ENCODE measurements at places on chromosomes 12 and 14. TPM values are rescaled to one million over a fixed set of nuclear protein-coding genes. Genes with fewer than 3 reads are reported as not detected.

The NABP2 gene
- total RNA-seq = 33.0 TPM

The PTPRR gene
- 0.38 TPM for total RNA-seq

The TAS2R42 gene
- total RNA-seq = not detected

The B4GALNT1 gene
- not detected for total RNA-seq

The SLC6A13 gene
- total RNA-seq = not detected

The ZFHX2 gene
- total RNA-seq = 0.65 TPM

The SERPINA10 gene
- total RNA-seq = not detected

The TMEM52B gene
- not detected for total RNA-seq

The GPR137C gene
- 0.48 TPM for total RNA-seq

The MARS1 gene
- 114 TPM for total RNA-seq

The ISCA2 gene
- 12.6 TPM for total RNA-seq

The PRB2 gene
- total RNA-seq = not detected

The OVCH1 gene
- not detected for total RNA-seq

The CFAP54 gene
- 15.0 TPM for total RNA-seq

The KRT6C gene
- total RNA-seq = not detected

The PLEKHD1 gene
- not detected for total RNA-seq

The RTN1 gene
- 0.10 TPM for total RNA-seq

The TRHDE gene
- under 0.01 TPM for total RNA-seq

The RNASE7 gene
- not detected for total RNA-seq

The CD63 gene
- total RNA-seq = 998 TPM

The RALGAPA1 gene
- total RNA-seq = 31.7 TPM

The ZFYVE1 gene
- total RNA-seq = 29.7 TPM

The BDKRB2 gene
- total RNA-seq = 0.38 TPM

The PRPH gene
- total RNA-seq = not detected

The INHBE gene
- total RNA-seq = not detected

The FOXG1 gene
- not detected for total RNA-seq

The KCNH5 gene
- not detected for total RNA-seq

The CISTR gene
- total RNA-seq = not detected

The SRRM4 gene
- not detected for total RNA-seq

The CLEC14A gene
- total RNA-seq = 418 TPM

The GPRC5A gene
- 5.0 TPM for total RNA-seq

The CSRP2 gene
- total RNA-seq = 6.5 TPM

The TCL1B gene
- not detected for total RNA-seq

The ATF7 gene
- total RNA-seq = 18.6 TPM

The NINJ2 gene
- 1.6 TPM for total RNA-seq

The MFAP5 gene
- total RNA-seq = not detected

The GSC gene
- not detected for total RNA-seq

The E2F7 gene
- total RNA-seq = 35.9 TPM
